ENCODE measurements at places on chromosomes 2 and 18.

DNA sequence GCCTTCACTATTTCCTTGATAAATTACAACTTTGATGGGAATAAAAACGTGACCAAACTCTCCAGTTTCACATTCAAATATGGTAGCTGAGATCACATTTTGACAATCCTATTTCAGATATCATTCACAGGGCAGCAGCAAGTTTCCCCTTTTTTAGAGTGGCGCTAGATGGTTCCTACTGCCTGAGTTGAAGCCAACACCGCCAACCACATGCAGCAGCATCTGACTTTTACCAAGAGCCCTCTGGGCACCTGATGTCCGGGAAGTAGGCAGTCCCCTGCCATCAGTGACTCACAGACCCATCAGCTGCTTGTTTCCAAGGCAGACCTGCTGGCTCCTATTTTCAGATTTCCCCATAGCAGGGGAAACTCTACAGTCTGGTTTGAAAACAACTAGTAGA lies 4.0 kb upstream of the MREG start:
- no peak for DNase-seq

- no peak for DNase-seq
Observed at GRCh38 chr2:29042561-29043075, 31.7 kb downstream of the PCARE start.

DNA sequence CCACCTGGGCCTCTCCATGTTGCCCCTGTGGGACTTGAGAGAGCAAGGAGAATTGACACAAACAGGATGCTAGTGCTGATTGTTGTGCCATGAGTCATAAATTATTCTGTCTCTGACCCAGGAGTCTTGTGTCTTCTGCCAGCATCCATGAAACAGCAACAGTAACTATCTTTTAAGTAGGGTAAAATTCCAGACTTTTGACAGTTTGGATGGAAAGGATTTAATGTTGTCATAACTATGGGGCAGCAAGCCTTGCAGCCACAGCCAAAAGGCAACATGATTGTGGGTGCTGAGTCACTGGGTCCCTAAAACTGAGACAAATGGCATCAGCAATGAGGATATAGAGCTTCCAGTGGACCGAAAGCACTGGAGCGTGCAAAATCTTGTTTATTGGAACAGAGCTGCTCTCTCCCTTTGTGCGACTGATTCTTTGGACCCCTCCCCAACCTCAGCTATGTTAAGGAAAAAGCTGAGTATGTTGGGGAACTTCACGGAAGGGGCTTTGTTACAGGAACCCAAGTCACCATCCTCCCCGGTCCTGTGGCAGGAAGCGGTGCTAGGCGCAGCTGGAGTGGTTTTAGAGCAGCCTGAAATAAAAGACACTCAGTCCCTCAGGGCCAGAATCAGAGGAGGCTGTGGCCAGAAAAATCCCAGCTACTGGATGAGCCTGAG lies 9.6 kb upstream of the ITPRIPL1 start:
- DNase-seq, result no peak

DNA sequence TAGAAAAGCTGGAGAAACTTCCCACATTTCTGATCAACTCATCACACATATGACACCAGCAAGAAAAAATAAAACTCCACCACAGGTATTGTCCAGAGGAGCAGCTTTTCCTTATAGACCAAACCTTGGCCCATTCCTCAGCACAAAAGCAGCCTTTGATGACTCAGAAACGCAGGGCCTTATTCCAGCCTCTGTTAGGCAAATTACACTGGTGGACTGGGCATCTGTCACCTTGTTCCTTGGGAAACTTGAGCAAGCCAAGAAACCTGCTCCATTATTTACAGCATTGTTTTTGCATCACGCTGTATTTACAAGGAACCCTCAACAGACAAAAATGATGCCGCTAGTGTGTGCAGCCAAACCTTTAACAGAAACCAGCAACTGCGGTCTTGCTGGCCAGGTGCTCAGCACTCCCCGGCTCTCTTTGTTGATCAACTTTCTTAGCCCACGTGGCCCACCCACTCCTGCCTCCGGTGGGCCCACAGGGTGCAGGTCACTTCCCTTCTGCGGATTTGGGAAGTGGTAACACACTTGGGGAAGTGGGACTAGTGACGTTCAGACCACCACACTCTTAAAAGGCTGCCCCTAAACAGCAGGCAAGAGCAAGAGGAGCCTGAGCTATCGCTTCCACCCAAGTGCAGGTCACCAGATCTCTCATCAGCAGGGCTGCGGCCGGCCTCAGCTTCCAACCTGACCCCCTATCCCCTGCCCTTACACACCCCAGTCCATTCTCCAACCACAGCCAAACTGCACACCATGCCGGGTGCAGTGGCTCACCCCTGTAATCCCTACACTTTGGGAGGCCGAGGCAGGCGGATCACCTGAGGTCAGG lies 1.5 kb downstream of the AP1S3 start:
- DNase-seq, result no peak

DNA sequence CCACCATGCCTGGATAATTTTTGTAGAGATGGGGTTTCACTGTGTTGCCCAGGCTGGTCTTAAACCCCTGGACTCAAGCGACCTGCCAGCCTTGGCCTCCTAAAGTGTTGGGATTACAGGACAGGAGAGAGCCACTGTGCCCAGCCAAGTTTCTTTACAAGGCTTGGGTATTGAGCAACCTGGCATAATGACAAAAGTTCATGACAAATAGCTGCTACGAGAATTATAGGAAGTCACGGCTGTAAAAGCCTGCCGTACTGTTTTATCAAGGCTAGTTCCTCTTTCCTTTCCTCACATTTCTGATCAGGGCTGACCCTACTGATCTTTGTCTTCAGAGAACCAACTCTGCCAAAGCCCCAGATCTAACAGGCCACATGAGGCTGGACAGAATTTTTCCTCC lies 490.4 kb upstream of the SPRED2 start:
- DNase-seq, result no peak

DNA sequence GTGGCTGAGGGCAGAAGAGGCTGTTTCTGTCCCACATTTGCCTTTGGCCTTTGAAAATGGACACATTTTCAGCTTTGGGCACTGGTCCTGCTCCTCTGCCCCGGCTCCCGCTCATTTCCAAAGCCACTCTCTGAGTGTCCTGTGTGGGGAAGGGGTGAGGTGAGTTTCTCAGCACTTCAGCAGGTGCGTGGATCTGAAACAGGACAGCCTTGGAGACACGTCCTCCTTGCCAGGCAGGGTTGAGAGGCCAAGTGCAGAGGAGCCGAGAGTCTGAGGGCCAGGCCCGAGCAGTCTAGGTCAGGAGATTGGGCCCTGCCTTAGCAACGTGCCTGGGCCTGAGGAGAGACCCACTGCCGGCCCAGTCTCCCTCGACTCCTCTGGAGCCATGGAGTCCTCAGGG lies 21.9 kb upstream of the ALPI start:
- DNase-seq, result no peak

- no peak for DNase-seq
Observed at GRCh38 chr2:118939994-118940393, 2.0 kb upstream of the MARCO start.

- DNase-seq, result no peak
Observed at GRCh38 chr2:220341014-220341413, 713.6 kb downstream of the SLC4A3 start.

DNA sequence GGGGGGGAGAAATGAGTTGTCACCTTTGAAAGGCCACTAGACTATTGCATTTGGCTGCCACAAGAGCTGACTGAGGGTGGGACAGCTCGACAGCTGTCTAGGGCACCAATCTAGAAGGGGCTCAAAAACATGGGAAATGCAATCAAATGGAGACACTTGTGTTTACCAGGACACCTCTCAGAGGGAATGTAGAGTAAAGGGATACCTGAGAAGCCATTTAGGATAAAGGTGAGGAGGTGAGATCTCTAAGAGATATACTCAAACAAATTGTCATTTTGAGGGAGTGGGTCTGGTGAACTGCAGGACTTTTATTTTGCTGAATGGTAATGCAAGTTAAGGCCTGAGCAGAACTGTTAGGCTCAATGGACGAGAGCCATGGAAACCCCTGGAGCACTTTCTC lies 159.8 kb downstream of the DDX1 start:
- no peak for DNase-seq

- no peak for DNase-seq
Observed at GRCh38 chr2:129262934-129263333, 716.5 kb upstream of the RAB6C start.

- no peak for DNase-seq
Observed at GRCh38 chr2:158936978-158937377, 31.5 kb upstream of the TANC1 start.

DNA sequence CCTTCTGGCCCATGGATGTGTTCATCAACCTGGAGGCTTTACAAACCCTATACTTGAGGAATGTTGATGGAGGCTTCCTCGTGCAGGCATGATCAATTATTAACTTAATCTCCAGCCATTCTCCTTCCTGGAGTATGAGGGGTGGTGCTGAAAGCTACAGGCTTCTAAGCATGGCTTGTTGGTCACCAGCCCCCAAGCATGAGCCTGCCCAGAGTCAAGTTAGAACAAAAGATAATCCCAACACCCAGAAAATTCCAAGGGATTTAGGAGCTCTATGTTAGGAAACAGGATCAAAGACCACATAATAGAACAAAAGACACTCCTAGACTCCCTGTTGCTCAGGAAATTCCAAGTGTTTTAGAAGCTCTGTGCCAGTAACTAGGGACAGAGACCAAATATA lies 63.1 kb downstream of the FAM171B start:
- DNase-seq, result no peak

- no peak for DNase-seq
Observed at GRCh38 chr2:95350368-95350767, 52.1 kb upstream of the FAHD2A start.

- no peak for DNase-seq
Observed at GRCh38 chr2:186962085-186962747, 113.2 kb upstream of the ZSWIM2 start.

DNA sequence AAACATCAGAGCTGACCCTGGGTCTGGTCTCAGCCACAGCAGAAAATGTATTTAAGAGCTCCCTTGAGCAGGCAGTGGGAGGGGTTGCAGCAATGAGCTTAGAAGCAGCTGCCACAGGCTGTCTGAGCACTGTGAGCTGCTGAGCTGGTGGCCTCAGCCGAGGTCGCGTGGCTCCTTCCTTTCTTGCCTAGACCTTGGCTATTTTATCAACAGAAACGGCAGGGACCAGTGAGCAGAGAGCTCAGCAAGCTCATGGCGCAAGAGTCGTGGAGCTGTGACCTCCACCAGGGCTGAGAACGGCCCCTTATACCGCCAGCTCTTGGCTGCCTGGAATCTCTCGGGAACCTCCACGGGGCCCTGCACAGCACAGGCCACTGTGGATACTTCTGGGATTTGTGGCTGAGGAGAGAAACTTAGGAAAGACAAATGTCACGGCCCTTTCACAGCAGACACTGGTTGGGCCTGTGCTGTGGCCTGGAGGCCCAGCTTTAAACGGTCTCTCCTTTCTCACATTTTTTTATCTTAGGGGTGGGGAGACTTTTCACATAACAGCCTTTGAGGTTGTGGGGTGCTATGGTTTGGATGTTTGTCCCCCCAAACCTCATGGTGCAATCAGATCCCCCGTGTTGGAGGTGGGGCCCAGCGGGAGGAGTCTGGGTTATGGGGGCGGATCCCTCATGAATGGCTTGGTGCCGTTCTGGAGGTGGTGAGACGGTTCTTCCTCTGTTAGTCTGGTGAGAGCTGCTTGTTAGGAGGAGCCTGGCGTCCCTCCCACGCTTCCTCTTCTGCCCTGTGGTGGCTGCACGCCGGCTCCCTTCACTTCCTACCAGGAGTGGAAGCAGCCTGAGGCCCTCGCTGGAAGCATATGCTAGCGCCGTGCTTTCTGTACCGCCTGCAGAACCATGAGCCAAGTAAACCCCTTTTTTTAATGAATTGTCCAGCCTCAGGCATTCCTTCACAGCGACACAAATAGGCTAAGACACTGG lies 1.7 kb downstream of the ALLC start:
- DNase-seq, result no peak

DNA sequence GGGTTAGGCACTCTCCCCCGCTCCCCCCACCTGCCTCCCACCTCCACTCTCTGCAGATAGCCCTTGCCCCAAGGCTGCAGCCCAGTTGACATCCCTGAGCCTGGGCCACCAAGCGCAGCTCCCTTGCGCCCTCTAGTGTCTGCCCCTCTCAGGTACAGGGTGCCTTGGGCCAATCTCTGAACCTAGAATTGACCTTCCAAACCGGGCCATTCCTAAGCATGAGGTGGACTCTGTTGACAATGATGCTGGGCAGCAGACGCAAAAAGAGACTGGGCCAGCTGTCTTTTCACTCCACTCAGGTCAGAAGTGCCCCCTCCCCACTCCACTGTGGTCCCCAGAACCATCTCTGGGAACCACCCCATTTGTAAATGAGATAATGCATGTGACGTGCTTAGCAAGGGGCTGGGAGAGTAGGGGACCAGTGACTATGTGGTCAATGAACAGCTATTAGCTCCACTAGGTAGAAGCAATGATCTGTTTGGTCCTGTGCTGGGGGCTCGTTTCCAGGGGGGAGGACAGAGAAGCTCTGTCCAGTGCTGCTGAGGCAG lies 43.3 kb upstream of the PLB1 start:
- no peak for DNase-seq

DNA sequence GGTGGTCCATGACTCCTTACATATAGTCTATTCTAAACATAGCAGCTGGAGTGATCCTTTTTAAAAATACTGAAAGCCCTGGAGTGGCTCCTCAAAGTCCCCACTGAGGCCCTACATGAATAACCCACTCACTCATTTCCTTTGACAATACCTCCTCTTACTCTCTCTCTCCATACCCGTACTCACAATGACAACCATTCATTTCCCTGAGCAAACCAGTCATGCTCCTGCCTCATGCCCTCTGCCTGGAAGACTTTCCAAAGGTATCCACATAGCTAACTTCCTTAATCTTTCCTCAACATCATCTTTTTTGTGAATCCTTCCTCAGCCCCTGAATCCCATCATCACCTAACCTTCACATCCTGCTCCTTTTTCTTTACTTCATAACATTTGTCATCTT lies 102.6 kb downstream of the BAZ2B start:
- no peak for DNase-seq

GRCh38 chr18:23684515-23685197 lies 4.6 kb upstream of the LAMA3 start:
- no peak for DNase-seq

DNA sequence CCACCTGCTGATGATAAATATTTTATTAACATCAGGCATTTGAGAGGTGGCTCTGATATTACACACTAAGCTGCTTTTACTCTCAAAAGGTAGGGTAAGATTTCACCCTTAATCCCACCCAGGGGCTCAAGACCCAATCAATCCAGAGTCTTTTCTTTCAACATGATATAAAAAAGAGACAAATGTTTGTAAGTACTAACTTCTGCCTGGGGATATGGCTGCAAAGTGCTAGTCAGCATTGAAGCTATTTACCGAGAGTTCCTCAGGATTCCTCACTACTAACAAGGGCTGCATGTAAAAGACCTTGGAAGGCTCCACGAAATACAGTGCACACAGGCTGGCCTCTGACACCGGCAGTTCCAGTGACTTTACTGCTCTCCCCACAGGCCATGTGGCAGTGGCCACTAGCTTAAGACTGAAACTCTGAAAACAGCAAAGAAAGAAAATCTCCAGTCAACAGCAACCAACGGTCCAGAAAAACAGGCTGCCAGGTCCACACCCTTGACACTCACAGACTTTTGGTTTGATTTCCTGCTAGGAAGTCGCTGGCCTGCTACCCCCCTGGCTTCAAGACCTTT lies 11.2 kb downstream of the MREG start:
- no peak for DNase-seq

All from cerebellar nuclear complex (tissue), 1 donor.